Ovary (tissue), 10 donors: ENCODE measurements at places on chromosomes 5 and 9. TPM values are rescaled to one million over a fixed set of nuclear protein-coding genes. Genes with fewer than 3 reads are reported as not detected.

The SPATA31C1 gene
- total RNA-seq: not detected

DNA sequence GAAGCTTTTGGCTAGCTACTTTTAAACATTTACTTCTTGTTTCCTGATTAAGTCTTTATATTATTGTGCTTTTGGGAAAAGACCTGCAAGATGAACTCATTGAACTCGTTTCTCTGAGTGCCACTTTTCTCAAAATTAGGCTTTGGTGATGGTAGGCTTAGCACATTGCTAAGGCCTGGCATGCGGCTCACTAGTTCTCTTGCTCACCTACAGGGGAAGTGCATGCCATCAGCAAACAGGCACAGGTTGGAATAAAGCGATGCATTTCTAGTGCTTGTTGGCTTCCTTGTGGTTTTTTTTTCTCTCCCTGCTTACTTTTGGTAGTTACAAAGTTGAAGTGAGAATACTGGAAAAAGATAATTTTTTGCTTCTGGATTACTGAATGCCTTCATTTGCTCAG lies 41.4 kb downstream of the TLE4 start:
- DNase-seq: no peak

The BRD3 gene
- total RNA-seq: 39.2 TPM

DNA sequence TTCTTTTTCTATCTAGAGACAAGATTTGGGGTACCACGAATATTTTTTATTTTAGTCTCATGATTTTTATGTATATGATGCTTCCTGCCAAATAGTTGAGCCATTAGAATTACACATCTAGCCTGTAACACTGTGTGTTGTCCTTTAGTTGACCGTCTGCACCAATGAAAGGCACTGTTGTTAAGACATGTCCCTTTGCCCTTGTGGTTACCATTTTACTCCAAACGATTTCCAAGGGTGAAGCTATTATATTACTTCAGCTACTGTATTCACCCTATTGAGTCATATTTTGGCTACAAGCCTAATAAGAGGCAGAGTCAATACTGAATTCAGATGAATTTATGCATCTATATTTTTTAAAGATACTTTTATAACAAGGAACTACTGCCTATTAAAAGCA lies 207.6 kb downstream of the CETN3 start:
- no peak for DNase-seq

DNA sequence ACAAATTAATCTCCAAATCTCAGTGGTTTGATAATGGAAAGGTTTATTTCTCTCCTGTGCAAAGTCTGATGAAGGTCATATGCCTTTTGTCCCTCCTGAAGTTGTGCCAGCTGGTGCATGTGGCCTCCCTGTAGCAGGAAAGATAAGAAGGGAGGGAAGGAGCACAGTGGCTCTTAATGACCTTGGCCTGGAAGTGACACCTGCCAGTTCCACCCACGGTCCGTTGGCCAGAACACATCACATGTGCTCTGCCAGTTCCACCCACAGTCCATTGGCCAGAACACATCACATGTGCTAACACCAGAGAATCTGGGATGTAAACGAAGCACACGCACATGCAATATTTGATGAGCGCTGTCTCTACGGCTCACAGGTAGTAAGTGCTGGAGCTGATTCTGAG lies 130.9 kb downstream of the DOCK2 start:
- DNase-seq: no peak

The SLC4A9 gene
- not detected for total RNA-seq

GRCh38 chr5:32029261-32029660 lies 144.9 kb downstream of the GOLPH3 start:
- no peak for DNase-seq

DNA sequence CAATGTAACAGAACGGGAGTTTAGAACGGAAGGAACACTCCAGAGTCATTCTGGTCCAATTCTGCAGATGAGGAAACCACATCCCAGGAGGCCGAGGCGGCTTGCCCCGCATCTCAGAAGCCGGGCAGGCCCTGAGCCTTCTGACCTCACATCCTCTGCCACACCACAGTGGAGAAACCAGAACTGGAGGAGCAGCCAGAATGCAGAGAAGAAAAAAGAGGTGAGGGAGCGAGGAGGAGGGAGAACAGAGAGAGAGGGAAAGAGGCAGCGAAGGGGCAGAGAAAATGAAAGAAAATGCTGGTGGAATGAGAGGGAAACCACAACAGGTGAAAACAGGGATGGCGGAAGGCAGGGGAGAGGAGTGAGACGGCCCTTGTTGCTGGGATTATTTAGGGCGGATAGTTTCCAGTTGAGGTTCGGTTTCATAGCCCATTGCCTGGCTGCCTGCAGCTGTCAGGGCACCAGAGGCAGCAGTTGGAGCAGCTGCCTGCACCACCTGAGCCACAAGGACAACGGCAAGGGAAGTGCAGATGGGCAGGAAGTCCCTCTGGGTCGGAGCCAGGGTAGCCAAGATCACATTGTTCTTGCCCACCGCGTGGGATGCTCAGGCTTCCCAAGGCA lies at the start of gene HMHB1:
Gene HMHB1, plus strand, starts transcription at position 77 of the 621 bp plus-strand sequence.
- no peak for DNase-seq

- no peak for DNase-seq
Measured at GRCh38 chr5:132010645-132010988, 841 bp downstream of the ACSL6 start.

DNA sequence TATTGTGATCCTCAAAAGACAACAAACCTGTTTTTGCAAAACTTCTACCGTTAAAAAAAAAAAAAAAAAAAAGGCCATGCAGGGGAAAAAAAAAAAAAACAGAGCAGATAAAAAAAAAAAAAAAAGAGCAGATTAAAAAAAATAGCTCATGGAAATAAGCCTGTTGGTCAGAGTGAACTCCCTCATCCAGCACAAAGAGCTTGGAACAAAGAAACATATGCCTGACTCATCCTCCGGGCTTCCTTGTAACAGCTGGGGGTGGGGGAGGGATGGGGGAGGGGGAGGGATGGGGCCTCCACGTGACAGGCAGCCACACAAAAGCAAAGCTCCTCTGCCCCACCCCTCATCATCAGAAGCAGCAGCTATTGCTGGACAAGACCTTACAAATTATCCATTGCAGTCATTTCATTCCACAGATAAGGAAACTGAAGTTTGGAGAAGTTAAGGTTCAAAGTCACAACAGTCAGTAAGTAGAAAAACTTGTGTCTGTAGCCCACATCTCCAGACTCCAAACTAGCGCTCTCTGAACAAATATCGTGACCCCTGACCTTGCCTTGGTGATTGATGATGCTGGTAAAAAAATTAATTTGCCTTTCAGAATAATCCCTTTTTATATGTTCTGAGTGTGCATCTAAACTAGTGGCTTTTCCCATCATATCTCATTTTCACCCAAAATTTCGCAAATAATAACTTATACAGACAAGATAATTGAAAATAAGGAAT lies 38.9 kb downstream of the SLC35D2 start:
- DNase-seq: peak; percentile 59

The KIF2A gene
- 32.0 TPM for total RNA-seq

DNA sequence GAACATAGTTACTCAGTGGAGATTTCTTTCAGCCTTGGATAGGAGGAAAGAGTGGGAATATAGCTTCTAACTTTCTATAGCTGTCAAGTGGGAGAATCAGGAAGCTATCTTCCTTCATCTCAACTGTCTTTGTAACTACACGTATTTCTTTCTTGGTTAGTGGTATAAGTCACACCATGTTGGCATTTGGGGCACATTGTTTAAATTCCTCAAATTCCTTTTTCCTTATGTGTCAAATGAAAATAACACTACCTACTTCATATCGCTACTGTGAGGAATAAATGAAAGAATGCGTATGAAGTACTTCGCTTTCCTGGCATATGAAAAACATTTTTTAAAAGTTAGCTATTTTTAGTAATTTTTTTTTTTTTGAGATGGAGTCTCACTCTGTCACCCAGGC lies 1082.5 kb upstream of the WWC1 start:
- DNase-seq: no peak

GRCh38 chr5:103674251-103674650 lies 111.7 kb upstream of the NUDT12 start:
- DNase-seq: no peak

GRCh38 chr5:58902305-58902704 lies 319.4 kb downstream of the RAB3C start:
- DNase-seq: peak; percentile 42

DNA sequence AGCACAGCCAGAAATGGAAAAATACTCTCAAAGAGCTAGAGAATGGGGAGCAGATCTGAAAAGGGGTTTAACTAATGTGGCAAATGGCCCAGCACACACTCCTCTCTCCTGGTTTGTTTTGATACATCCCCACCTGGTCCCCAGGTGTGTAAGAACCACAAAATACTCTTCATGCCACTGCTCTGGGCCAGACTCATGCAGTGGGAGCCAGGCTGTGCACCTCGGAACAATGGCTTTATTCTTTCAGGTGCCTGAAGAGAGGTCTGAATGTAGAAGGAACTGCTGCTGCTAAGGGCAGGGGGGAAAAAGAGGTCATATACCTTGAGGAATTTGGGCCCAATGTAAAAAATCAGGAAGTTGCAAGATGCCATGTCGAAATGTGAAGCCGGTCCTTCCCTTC lies 123.9 kb upstream of the ADAMTSL1 start:
- no peak for DNase-seq

The PLAC8L1 gene
- total RNA-seq: 0.78 TPM

DNA sequence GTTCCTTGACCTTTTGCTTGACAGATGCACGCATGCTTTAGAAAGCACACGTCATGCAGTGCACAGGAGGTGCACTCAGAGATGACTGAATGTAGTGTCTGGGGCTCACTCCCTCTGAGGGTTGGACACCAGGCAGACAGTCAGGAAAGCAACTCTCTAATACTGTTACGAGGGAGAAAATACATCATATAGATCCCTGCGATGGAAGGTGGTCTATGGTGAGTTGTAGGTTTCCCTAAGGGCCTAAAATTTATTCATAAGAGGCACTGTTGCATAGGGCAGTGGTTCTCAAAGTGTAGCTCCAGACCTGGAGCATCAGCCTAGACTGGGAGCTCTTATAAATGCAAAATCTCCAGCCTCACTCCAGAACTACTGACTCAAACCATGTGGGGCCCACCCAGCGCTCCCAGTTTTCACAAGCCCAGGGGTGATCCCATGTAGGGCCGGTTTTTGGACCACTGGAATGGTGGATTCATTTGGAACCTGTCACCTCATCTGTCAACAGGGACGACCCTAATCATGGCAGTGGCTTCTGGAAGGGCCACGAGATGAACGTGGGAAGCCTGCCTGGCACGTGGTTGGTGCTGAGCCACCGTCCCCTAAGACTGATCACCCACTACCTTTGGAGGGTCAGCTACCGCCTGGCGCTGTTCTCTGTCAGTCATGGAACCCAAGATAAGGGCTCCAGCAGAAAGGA lies 16.8 kb upstream of the PHF19 start:
- DNase-seq: no peak

The SPAG8 gene
- 2.1 TPM for total RNA-seq

The SLC6A19 gene
- 1.5 TPM for total RNA-seq

- no peak for DNase-seq
Measured at GRCh38 chr9:127194881-127195713, 69.5 kb upstream of the GARNL3 start.

DNA sequence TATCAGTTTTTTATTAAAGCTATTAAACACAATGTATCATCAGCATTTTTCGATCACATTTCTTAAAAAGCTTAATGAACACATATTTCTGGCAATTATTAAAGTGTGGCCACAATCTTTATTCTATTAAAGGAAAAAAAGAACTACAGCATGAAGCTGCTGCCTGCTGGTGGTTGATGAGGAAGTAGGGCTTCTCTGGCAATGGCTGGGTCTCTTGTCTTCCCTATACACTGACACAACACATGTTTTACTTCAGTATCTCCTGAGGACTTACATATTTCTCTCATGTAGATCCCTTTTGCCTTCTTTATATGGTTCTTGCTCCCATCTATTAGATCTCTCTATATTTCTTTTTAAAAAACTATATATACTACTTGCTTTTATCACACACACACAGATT lies 590.7 kb downstream of the RAB3C start:
- DNase-seq: no peak

DNA sequence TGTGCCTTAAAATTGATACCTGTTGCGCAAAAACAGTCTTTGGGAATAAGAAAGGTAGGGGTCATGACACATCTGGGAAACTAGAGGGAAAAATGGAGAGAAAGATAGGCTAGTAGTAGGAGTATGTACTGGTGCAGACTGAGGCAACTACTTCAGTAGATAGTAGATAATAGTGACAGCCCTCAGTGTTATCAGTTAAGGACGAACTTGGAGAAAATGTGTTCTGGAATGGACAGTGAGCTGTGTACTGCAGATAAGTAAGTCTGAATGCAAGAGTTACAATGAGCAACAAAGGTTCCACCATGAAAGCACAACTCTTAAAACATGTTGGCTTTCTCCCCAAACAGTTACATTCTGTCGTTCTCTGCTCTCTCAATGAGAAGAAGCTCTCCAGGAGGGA lies 6.5 kb upstream of the INSL6 start:
- DNase-seq: no peak

The DOCK2 gene
- total RNA-seq: 10.2 TPM

DNA sequence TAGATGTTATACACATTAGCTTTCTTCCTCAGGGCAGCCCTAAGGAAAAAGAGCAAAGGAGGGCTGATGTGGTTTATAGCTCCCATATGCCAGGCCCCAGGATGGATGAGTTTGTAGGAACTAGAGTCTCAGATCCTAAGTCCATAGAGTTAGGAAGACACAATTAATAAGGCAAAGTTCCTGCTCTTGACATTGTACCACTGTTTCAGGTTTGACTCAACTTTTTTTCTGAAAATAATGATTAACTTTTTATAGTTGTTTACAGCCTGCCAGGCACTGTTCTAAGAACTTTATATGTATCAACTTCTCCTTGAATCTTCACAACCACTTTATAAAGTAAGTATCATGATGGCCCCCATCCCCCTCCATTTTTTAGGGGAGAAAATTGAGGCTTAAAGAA lies 339.5 kb downstream of the PDE4D start:
- no peak for DNase-seq
